KBM-7 (cell line): ENCODE measurements at places on chromosomes 13 and 19.

DNA sequence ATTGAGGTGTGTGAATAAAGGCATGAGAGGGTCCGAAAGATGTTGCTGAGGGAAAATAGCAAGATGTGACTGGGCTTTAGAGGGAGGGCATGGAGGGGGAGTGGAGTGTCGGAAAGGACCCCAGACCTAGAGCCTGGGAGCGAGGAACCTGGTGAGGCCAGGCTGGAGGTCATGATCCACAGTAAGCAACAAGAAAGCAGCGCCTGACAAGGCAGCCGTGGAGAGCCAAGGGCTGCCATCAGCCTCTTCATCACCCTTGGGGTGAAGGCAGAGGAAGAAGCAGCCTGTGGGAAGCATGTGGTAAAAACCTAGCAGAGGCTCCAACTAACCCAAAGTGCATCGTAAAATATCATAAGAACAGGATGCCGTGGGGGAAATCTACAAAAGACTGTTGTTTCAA is 162.8 kb upstream of the SOX1 start:
- DNase-seq = no peak

GRCh38 chr13:27151798-27152599 is 19.6 kb downstream of the USP12 start:
- DNase-seq = no peak

GRCh38 chr13:23748109-23748990 is 140.8 kb downstream of the MIPEP start:
- DNase-seq = no peak

GRCh38 chr13:103523858-103524257 is 457.6 kb upstream of the SLC10A2 start:
- no peak for DNase-seq

- DNase-seq = no peak
Measured at GRCh38 chr13:111526922-111527321, 206.5 kb downstream of the TEX29 start.

DNA sequence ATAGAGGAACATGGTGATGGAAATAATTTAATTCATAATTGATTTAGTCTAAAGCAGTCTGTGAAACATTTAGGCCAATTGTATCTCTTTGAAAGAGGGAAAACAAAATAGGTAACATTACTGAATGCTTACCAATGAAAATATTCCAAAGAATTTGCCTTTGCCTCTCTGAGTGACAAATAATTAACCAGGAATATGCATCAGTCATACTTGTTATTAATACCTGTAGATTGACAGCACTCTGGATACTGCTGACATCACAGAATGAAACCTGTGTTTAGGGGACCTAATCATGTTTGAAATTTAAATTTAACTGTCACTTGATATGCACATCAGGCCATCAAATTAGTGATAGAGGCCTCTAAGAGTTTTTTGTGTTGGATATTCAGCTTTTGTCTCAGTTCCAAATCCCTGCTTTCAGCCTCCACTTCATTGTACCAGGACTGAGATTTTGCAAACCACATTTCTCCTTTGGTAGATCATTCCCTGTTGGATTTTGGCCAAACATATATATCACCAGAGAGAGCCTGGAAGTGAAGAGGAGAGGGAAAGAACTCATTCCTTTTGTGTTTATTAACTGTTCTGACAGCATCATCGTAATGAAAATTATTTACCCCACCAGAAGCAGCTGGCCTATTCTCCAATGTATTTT is 64.8 kb upstream of the KLHL1 start:
- no peak for DNase-seq

DNA sequence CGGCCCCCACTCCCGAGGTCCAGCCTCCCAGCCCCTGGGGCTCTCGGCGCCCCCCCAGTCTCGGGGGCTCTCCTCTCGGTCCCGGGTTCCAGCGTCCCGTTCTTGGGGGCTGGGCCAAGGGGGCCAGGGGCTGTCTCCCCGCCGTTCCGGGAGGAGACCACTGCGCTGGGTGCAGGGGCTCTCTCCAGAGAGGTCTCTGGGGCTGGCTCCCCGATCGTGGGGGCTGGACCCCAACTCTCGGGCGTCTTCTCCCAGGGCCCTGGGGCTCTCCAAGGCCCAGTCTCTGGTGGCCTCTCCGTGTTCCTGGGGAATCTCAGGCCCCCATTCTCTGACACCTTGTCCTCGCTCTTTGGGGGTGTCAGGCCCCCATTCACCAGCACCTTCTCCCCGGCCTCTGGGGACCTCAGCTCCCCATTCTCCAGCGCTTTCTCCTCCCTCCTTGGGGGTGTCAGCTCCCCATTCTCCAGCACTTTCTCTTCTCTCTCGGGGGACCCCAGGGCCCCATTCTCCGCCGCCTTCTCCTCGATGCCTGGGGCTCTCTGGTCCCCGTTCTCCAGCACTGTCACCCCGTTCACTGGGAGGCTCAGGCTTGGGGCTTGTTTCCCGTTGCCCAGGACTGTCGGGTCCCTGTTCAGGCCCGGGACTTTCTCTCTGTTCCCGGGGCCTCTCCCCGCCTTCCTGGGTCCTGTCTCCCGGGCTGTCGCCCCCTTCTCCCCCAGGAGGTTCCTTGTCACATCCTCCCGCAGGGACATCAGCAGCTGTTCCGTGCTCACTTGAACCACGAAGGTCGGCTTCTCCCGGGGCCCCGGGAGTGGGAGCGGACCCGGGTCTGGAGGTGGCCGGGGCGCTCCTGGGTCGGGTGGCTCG is 13.7 kb downstream of the LMTK3 start:
- DNase-seq = no peak

DNA sequence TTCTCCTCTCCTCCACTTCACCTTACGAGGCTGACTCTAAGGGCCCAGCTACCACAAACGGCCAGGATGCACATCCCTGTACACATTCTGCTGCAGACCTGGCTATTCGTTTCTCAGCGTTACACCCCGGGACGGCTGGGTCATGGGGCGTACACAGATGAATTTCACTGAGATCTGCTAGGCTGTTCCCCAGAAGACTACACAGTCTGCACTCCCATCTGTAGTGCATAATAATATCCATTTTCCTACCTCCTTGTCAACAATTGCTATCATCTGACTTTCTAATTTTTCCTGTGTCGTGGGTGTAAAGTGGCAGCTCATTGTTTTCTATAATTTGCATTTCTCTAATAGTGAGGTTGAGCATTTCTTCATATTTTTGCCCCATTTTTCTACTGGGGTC is 85.7 kb downstream of the TM9SF2 start:
- DNase-seq = no peak

DNA sequence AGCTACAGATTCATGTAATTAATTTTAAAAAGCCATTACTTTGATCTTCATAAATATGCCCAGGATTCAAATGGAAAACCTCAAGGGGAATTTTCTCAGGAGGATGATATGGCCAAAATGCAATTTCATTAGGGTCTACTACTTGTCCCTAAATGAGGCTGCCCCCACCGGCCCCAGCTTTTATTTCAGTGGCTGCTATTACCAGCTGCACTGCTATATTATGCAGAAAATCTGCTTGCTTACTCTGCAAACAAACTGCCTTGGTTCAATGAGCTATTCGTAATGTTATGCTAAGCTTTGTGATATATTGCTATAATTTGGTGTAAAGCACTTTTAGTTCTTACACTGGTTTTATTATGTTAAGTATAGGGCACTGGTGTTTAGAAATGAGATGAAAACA is 137.3 kb upstream of the TMTC4 start:
- no peak for DNase-seq

GRCh38 chr13:46668302-46668720 is 115.3 kb downstream of the LRCH1 start:
- no peak for DNase-seq

DNA sequence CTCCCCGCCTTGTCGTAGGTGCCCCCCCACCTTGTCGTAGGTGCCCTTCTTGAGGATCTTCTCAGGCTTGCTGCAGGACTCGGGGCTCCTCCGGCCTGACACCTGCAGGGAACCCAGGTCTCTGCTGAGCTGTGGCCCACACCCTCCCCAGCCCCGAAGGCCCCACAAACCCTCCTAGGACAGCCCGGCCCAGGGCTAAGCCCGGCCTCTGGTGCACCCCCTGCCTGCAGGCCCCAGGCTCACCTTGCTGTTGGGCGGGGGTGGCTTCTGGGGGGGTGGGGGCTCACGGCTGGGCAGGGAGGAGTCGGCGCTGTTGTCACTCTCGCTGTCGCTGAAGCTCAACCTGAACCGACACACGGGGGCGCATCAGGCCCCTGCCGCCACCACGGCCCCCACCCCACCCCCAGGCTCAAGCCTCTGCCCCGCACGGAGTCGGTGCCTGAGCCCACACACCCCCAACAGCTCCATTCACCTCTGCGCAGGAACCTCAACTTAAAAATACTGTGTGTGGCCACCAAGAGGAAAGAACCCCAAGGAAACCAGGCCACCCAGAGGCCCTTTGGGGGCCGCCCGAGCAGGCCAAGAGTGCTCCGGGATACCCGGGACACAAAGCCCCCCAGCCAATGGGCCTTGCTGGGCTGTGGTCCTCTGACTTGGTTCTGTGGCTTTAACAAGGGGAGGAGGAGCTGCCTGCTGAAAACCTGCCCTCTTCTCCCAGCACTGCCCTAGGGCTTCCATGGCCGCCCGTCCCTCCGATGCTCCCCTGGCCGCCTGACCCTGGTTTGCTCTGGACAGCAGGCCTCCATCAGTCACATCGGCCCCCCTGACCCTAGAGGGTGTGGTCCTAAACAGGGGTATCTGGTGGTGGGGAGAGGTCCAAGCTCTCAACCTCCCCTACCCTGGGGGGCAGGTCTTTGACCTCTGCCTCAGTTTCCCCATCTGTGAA is 65.8 kb downstream of the MLLT1 start:
- no peak for DNase-seq

- DNase-seq = peak; percentile 12
Measured at GRCh38 chr19:28482221-28482620, 730.7 kb downstream of the UQCRFS1 start.

DNA sequence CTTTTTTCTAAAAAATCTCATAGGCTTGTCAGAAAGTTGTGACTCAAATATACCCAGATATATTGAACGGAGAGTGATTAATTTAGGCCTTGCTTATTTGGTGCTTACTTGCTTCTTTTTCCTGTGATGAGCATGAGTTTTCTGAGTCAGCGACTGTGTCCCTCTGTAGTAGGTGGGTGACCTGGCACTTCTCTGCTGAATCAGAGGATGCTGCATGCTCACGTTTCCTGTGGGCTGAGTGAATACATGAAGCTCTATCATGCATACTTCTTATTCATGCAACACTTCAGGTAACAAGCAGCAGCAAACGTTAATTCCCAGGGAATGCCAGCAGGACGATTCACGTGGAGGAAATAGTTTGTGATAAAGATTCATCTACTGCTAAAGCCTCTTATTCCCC is 245.0 kb downstream of the KLF5 start:
- no peak for DNase-seq

DNA sequence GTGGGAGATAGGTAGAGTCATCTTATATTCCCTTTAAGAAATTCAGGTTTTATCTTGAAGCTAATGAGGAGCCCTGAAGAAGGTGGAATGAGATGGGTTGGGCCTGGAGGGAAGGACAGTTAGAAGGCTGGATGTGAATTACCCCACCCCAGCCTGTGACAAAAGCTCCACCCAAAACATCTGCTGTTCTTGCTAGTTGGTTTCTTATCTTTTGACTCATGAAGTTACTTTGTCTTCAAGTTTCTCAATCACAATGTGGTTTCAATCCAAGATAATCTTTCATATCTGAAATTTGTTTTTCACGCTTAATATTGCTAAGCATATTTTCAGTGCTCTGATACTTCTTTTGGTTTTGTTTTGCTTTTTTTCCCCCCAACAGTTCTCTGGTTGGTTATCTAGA is 38.3 kb upstream of the HMGB1 start:
- peak; percentile 7 for DNase-seq

DNA sequence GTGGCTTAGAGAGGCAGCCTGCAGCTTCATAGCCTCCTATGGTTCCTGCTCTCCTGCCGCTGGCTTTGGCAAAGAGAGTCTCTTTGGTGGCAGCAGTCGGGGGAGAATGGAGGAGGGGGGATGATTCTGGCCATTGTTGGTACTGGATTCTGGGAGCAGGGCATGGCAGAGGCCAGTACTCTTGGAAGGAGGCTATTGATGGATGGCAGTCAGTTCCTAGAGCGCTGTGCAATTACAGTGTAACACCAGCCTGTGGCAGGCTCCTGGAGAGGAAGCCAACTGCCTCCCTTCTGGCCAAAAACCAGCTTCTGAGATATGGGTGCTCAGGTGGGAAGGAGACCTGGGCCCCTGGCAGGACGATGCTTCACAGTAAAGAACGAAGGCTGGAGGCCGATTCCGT is 47.9 kb upstream of the TMTC4 start:
- no peak for DNase-seq

GRCh38 chr13:22169473-22169872 is 498.6 kb downstream of the FGF9 start:
- no peak for DNase-seq

DNA sequence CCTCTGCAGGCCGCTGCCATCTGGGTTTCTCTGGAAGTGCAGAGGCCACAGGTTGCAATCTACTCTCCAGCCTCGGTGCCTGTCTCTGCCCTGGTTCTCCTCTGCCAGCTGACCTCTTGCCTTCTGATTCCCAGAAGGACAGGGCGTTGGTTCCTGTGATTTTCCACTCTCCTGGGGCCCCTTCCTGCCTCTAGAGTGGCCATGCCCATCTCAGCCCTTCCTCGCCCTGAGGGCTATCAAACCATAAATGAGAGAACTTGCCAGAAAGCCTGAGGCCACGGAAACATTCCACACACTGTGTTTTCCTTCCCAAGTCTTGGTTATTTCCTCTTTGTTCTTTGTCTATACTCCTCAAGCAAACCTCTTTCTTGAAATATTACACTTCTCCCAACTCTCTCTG is 146.2 kb downstream of the SHISA2 start:
- DNase-seq = no peak

DNA sequence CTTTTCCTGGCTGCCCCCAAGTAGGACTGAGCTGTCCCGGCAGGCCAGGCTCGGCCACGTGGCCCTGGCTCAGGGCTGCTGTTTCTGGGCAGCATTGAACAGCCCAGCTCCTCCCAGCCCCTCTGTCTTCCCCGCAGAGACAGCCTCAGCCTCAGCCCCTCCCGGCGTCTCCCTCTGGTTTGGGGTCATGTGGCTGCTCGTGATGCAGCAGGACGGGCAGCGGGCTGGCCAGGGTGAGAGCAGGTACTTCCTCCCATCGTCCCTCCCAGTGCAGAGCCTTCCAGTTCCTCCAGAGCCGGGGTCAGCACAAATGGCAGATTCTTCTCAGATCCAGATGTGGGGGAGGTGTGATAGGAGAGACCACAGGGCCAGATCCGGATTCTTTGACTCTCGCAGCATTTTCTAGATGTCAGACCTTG is 114.6 kb downstream of the KDM4B start:
- no peak for DNase-seq

GRCh38 chr19:335486-336066 is 9.0 kb downstream of the MIER2 start:
- no peak for DNase-seq

- no peak for DNase-seq
Measured at GRCh38 chr19:16205205-16206045, 7.7 kb downstream of the AP1M1 start.
